GM06990 (cell line): ENCODE measurements at places on chromosomes 7 and 10.

DNA sequence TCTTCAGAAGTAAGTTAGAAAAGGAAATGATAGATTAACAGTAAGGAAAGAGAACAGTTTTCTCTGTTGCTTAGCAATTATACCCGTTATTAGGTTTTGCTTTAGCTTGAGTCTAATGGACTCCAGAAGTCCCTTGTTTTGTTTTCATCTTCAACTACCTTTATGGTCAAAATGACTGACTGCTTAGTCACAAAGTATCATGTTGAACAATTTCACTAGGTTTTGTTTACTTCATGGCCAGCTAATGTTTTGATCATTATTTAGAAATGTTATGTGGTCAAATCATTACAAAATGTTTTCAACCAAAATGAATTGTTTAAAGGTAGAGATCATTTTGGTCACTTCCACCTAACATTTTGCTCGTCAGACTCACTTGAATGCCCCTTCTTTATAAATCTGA is 1.9 kb downstream of the UBN2 start:
- no peak for DNase-seq

- no peak for DNase-seq
Measured at GRCh38 chr7:7352845-7353244, 170.5 kb downstream of the C1GALT1 start.

DNA sequence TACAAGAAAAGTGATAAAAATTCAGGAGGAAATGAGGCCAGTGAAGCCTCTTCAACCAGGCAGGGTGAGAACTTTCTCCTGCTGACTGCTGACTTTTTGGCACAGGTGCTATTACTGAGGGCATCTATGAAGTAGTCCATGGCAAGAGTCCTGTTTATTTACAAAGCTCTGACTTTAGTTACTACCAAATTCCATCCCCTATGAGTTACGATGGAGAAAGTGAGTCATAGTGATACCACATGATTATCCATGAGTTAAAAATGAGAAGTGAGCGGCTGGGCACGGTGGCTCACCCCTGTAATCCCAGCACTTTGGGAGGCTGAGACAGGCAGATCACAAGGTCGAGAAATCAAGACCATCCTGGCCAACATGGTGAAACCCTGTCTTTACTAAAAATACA is 19.9 kb downstream of the CCDC3 start:
- DNase-seq, result no peak

- peak; percentile 34 for DNase-seq
Measured at GRCh38 chr10:299969-300368, 164.7 kb downstream of the ZMYND11 start.

- peak; percentile 48 for DNase-seq
Measured at GRCh38 chr10:6089334-6090219, 743 bp downstream of the RBM17 start.

DNA sequence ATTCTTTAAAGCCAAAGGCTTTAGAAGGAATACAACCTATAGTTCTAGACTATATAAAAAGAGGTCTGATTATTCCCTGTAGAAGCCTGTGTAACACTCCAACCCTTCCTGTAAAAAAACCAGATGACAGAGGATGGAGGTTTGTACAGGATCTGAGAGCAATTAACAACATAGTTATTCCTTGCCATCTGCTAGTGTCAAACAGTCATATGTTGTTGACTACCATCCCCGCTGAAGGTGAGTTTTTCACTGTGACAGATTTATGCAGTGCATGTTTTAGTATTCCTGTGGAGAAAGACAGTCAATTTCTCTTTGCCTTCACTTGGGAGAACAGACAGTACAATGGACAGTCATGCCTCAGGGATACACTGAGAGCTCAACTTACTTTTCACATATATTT is 19.0 kb upstream of the SLC26A4 start:
- no peak for DNase-seq
